ENCODE measurements at places on chromosomes 7 and 10.

DNA sequence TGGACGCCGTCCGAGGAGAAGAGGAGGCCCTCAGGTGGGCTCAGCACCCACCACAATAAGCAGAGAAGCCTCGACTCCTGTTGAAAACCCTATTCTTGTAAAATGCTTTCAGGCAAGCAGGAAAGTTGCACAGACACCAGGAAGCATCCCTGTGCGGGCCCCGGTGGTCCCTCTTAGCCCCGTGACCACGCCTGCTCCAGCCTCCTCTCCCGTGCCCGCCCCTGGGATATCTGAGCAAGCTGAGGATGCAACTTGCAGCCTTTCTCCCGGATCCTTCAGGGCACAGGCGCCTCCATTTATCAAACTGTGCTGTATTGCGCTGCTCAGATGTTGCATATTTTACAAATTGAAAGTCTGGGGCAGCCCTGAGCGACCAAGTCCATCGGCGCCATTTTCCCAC is 72.7 kb downstream of the CFAP46 start:
- DNase-seq, result no peak

DNA sequence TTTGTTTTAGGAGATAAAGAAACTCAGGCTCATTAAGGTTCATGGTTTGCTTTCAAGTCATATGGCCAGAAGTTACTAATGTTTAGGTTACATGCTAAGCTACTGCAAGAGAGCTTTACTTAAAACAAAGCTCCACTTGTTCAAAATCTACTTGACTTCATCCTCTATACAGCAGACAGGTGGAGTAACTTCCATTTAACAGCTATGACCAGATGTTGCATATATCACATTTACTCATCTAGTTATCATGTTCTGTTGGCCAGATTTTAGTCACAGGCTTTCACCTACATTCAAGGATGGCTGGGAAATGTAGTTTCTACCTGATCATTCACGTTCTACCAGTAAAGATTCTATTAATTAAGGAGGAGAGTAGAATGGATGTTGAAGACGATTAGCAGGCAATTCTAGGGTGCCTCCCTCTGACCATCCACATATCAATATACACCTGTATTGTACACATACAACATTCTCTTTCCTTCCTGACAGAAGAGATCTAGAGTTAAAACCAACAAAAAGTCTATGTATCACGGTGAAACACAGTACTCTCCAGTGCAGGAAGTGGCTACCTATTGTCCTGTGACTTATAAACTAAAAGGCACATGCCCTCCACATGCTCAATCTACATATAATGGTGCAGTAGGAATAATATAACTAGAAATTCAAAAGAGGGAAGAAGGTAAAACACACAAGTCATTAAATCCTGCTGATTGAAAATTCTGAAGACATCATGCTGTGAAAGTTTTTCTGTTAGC is 488.0 kb downstream of the MDFIC start:
- no peak for DNase-seq

DNA sequence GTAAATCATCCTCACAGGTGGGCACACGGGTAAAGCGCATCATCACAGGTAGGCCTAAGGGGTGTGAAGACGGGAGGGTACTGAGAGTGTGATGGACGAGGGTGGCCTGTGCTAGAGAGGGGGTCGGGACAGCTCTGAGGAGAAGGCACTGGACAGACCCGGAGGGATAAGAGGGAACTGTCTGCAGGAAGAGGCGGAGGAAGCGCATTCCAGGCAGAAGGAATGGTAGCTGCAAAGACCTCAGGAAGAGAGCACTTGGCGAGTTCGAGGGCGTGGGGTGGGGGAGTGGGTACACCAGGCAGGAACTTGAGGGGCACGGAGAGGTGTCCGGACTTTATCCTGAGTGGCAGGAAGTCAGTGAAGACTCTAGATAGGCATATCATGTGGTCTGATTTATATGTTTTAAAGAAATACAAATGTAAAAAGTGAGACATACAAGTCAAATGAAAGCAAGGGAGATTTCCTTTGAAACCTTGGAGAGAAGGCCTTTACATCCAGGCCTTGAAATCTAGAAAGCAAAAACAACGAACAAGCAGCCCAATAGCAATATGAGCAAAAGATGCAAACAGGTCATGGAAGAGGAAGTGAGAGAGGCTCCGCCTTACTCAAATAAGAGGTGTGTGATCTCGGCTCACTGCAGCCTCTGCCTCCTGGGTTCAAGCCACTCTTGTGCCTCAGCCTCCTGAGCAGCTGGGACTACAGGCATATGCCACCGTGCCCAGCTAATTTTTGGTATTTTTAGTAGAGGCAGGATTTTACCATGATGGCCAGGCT is 3.6 kb downstream of the LHPP start:
- no peak for DNase-seq

DNA sequence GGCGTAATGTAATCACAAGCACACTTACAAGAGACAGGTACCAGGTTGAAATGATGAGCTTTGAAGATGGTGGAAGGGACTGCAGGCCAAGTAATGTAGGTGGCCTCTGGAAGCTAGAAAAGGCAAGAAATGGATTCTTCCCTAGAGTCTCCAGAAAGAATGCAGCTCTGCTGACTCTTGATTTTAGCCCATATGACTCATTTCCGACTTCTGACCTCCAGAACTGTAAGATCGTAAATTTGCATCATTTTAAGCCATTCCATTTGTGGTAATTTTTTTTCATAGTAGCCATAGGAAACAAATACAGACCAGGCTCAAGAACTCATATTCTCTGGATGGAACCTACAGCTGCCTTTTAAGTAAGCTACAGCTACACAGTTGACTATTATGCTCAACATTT is 315.5 kb downstream of the MAGI2 start:
- peak; percentile 50 for DNase-seq
